ENCODE measurements at places on chromosomes 13 and 19. TPM values are rescaled to one million over a fixed set of nuclear protein-coding genes. Genes with fewer than 3 reads are reported as not detected.

The TMEM38A gene
- 4.4 TPM for total RNA-seq

DNA sequence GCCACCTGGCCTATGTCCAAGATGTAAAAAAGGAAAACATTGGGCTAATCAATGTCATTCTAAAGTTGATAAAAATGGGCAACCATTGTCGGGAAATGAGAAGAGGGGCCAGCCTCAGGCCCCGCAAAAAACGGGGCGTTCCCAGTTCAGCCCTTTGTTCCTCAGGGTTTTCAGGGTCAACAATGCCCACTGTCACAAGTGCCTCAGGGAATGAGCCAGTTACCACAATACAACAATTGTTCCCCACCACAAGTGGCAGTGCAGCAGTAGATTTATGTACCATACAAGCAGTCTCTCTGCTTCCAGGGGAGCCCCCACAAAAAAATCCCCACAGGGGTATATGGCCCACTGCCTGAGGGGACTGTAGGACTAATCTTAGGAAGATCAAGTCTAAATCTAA is 112.5 kb downstream of the ZNF486 start:
- no peak overlapping the region for H3K27ac ChIP-seq
- DNase-seq: no peak
- no peaks in the 10 kb centered on the region for H3K27me3 ChIP-seq
- H3K36me3 ChIP-seq: no peaks in the 10 kb centered on the region
- no peak overlapping the region for H3K4me3 ChIP-seq

GRCh38 chr13:104759069-104759468 is 1692.9 kb upstream of the SLC10A2 start:
- no peaks in the 10 kb centered on the region for H3K4me1 ChIP-seq
- no peaks in the 10 kb centered on the region for H3K36me3 ChIP-seq

DNA sequence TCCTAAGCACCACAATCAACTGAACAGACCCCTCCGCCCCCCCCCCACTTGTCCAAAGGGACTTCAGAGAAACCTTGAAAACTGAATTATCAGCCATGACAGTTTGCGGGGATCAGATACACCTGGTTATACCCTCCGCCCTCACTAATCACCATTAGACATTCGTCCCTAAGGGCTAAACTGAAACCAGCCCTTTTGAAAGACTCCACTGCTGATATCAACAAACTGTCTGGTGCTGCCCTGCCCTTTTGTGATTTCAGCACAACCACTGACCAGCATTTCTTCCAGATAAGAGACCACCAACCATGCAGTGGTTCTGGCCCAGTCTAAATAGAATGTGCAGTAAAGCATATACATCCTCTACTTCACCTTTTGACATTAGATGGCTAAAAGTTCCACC is 1422.9 kb downstream of the EFNB2 start:
- H3K4me3 ChIP-seq: no peak overlapping the region
- H3K27ac ChIP-seq: no peak overlapping the region
- no peaks in the 10 kb centered on the region for H3K4me1 ChIP-seq

- H3K36me3 ChIP-seq: no peaks in the 10 kb centered on the region
- peaks cover 7% of the 10 kb centered on the region for H3K4me1 ChIP-seq
- H3K27ac ChIP-seq: no peak overlapping the region
These were observed 43.1 kb downstream of the PCCA start for GRCh38 chr13:100131863-100132574.

- no peak overlapping the region for H3K4me3 ChIP-seq
- H3K27me3 ChIP-seq: no peaks in the 10 kb centered on the region
- no peaks in the 10 kb centered on the region for H3K36me3 ChIP-seq
- no peak overlapping the region for H3K27ac ChIP-seq
These were observed 12.7 kb upstream of the EFNB2 start for GRCh38 chr13:106548064-106548696.

DNA sequence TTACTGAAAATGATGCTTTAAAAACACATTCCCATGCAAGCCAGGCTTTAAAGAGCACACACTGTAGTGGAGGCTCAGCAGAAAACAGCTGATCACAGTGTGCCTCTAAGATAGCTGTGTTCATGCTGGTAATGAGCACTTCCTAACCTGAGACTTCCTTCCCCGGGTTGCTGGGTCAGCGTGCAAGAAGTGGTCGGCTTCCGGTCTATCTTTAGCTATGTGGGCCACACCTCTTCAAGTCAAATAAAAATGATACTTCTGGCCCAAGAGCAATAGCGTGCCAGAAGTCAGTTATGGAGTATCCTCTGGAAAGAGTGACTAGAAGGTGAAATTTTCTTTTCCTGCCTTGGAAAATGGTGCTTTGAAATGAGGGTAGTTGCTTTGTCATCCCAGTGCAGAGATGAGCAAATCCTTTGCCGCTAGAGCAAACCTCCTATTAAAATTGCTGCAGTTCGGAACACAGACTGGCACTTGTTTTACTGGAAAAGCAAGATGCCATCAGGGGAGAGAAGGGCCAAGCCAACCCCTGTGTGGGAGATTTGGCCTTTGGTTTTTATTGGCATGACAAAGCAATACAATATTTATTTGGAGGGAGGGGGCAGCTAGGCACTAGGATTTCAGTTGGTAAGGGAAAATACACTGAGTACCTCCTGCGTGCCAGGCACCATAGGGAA is 64.2 kb downstream of the ARHGAP35 start:
- peak; percentile 50 for DNase-seq
- H3K36me3 ChIP-seq: no peaks in the 10 kb centered on the region
- peaks cover 22% of the 10 kb centered on the region for H3K4me1 ChIP-seq
- no peak overlapping the region for H3K4me3 ChIP-seq

DNA sequence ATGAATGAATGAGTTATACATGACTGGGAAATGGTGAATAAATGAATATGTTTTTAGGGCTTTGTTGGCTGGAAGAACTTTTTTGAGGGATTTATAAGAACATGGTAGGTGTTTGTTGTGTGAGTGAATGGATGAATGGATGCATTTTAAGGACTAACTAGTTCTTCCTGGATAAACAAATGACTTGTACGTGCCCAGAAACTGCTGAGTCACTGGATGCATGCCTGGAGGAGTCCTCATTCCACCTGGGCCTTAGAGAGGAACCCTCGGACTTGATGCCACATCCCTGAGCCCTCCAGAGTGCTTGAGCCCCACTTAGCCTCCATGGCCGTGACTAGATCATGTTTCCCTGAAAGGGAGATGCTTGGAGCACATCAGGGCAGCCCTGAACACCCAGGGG is 153.4 kb downstream of the DPF1 start:
- no peak overlapping the region for H3K27ac ChIP-seq
- no peaks in the 10 kb centered on the region for H3K36me3 ChIP-seq

DNA sequence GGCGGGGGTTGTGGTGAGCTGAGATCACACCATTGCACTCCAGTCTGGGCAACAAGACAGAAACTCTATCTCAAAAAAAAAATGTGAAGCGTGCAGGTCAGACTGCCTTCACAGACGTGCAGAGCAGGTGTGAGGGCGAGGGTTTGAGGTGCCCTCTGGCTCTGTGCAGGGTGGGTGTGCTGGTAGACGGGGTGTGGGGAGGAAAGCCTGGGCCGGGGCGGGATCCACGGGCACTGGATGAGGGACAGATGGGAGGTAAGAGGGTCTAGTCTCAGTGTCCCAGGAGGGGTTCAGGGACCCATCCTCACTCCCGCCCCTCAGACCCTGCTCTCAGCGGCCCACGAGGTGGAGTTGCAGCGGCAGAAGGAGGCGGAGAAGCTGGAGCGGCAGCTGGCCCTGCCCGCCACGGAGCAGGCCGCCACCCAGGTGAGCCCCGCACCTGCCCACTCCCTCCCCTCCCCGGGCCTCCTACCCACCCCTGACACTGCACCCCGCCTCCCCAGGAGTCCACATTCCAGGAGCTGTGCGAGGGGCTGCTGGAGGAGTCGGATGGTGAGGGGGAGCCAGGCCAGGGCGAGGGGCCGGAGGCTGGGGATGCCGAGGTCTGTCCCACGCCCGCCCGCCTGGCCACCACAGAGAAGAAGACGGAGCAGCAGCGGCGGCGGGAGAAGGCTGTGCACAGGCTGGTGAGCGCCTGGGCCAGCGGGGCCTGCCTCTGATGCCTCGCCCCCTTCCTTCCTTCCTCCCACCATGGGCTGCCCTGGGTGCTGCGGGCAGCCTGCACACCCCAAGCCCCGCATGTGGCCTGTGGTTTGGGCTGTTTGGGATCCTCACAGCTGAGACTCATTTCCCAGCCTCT is 9.1 kb downstream of the NOP53 start:
- no peak overlapping the region for H3K27ac ChIP-seq
- no peak for DNase-seq
- peaks cover 8% of the 10 kb centered on the region for H3K4me1 ChIP-seq
- no peak overlapping the region for H3K4me3 ChIP-seq
- peaks cover 35% of the 10 kb centered on the region for H3K36me3 ChIP-seq

The ZNF69 gene
- 17.6 TPM for total RNA-seq

- peak within 1 kb of the TSS; percentile 47 for H3K27ac ChIP-seq
- no peaks in the 10 kb centered on the region for H3K36me3 ChIP-seq
- peak within 1 kb of the TSS; percentile 45 for H3K4me3 ChIP-seq
- DNase-seq: peak; percentile 54
- no peaks in the 10 kb centered on the region for H3K4me1 ChIP-seq
These were observed at the start of gene DZIP1 for GRCh38 chr13:95644601-95645052. TSS of gene DZIP1 (minus strand) at chr13:95644706. CDS start at chr13:95642029, 2,677 bp downstream.

- H3K27me3 ChIP-seq: no peaks in the 10 kb centered on the region
- H3K27ac ChIP-seq: no peak overlapping the region
- H3K36me3 ChIP-seq: no peaks in the 10 kb centered on the region
- DNase-seq: no peak
- no peak overlapping the region for H3K4me3 ChIP-seq
These were observed 5.6 kb downstream of the INAFM1 start for GRCh38 chr19:47280183-47280797.

The CAPN12 gene
- total RNA-seq: 5.7 TPM

DNA sequence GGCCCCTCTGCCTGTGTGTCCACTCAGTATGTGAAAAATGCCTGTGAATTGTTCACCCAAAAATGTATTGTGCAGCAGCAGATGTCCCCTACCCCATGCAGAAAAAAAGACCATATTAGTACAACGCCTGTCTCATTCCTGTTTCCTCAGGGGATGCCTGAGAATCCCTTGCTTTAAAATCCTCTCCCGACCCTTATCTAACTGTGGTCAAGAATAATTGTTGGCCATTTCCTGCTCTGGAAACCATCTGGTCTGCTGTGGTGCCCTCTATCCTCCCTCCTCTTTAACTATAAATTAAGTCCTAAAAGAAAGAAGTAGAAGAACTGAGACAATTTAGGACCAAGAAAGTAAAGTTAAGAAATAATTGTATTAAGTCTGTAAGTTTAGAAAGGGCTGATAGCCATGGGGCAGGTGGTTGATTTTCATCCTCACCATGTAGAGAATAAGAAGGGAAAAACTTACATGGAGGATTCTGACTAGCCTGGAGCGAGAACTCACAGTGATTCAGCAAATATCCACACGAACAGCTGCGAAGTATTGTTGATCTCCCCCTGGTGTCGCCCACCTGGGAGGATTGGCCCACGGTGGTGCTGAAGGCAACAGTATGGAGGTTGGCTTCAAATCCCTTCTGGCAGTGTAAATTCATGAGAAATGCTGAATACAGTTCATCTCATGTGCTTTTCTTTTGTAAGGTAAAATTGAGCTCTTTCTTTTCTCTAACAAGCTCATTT is 85.6 kb downstream of the COL4A2 start:
- H3K27ac ChIP-seq: no peak overlapping the region
- H3K36me3 ChIP-seq: no peaks in the 10 kb centered on the region
- no peak for DNase-seq
- no peak overlapping the region for H3K4me3 ChIP-seq

GRCh38 chr13:97000295-97000925 is 6.1 kb upstream of the OXGR1 start:
- no peaks in the 10 kb centered on the region for H3K27me3 ChIP-seq
- no peak overlapping the region for H3K4me3 ChIP-seq
- no peaks in the 10 kb centered on the region for H3K4me1 ChIP-seq
